ENCODE measurements at places on chromosomes 16 and 17. TPM values are rescaled to one million over a fixed set of nuclear protein-coding genes. Genes with fewer than 3 reads are reported as not detected.

GRCh38 chr17:30219315-30219714, 16.2 kb downstream of the SLC6A4 start:
- no peaks in the 10 kb centered on the region for H3K4me1 ChIP-seq
- H3K27me3 ChIP-seq: no peaks in the 10 kb centered on the region
- DNase-seq: no peak
- H3K27ac ChIP-seq: no peak overlapping the region

The TPPP3 gene
- polyA plus RNA-seq: 0.78 TPM

DNA sequence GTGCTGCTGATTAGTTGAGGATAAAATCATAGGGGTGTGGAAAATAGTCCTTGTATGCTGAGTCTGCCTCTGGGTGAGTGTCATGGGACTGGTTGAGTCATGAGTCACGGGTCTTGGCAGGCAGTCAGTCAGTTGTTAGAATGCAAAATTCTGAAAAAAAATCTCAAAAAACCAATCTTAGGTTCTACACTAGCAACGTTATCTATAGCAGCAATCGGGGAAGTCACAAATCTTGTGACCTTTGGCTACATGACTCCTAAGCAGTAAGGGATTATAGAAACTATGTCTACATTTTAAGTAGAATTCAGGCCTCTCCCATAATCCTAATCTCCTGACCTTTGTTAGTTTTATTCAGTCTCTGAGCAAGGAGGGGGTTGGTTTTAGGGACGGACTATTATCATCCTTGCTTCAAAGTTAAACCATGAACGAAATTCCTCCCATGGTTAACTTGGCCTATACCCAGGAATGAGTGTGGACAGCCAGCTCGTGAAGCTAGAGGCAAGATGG, 18.0 kb upstream of the PMFBP1 start:
- no peaks in the 10 kb centered on the region for H3K27me3 ChIP-seq
- no peaks in the 10 kb centered on the region for H3K4me1 ChIP-seq
- H3K36me3 ChIP-seq: no peaks in the 10 kb centered on the region
- no peak overlapping the region for H3K27ac ChIP-seq
- no peak overlapping the region for H3K4me3 ChIP-seq

DNA sequence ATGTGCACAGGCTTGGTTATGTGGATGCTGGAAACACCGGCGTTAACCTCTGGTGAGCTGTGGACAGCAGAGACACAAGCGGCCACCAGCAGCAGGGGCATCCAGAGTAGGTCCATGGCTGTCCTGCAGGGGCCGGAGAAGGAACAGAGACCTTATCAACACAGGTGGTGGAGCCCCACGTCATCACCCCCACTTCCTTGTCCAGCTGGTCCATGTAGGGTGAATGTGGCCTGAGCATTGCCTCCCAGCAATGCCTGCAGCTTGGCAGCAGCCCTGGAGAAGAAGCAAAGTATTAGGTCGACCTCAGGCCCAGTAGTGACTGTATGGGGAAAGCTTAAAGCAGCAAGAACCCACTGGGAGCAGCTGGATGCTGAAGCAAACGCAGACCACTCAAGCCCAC, 5.4 kb downstream of the PDILT start:
- no peaks in the 10 kb centered on the region for H3K36me3 ChIP-seq
- no peak for DNase-seq
- no peak overlapping the region for H3K27ac ChIP-seq
- no peaks in the 10 kb centered on the region for H3K4me1 ChIP-seq
- no peaks in the 10 kb centered on the region for H3K27me3 ChIP-seq

The RHBDL3 gene
- polyA plus RNA-seq: not detected

DNA sequence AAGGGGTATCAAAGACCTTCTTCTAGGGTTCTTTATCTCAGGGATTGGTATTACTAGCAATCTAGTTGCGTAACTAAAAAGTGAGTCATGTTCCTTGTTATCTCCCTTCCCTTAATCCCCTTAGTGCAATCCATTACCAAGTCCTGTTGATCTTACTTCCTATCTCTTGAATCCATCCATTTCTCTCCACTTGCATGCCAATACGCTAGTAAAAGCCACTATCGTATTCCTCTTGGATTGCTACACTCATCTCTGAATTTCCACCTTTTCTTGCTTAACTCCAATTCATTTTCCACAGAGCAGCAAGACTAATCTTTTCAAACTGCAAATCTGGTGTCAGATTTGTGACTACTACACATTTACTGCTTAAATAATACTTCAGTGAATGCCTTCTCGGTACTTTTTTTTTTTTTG, 1.8 kb upstream of the ADAT1 start:
- peaks cover 47% of the 10 kb centered on the region for H3K4me1 ChIP-seq
- peaks cover 16% of the 10 kb centered on the region for H3K27me3 ChIP-seq
- peak overlapping the region; percentile 21 for H3K4me3 ChIP-seq

DNA sequence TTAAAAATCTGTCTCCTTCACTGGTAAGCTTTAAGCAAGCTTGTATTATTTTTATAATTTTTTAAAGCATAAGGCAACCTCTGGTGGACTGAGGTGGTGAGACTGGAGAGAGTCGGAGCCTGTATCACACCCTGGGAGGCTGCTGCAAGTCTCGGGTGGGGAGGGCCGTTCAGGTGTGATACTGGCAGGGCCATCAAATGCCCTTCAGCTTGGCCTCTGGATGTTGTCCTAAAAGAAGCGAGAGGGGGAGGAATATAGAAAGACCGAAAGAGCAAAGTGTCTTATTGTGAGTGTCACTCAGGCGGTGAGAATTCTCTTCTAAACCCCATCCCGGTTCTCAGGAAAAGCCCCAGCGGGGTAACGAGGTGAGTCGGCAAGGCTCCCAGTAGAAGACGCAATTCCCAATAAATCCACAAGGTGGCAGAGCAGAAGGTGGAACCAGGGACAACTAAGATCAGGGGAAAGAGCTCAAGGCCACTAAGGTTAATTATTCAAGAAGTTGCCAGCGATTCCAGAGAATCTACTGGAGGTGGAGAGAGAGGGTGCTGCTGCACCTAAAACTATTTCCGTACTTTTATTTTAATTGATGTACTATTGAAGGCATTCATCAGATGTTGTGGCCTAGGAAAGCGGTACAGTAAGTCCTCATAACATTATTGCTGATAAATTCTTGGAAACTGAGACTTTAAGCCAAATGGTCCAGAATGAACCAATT, 14.1 kb downstream of the C17orf67 start:
- peaks cover 4% of the 10 kb centered on the region for H3K36me3 ChIP-seq
- H3K27ac ChIP-seq: no peak overlapping the region
- DNase-seq: peak; percentile 62

- peaks cover 61% of the 10 kb centered on the region for H3K4me1 ChIP-seq
- H3K27me3 ChIP-seq: peaks cover 5% of the 10 kb centered on the region
- no peaks in the 10 kb centered on the region for H3K36me3 ChIP-seq
- H3K27ac ChIP-seq: peak overlapping the region; percentile 20
- H3K4me3 ChIP-seq: peak overlapping the region; percentile 6
Observed at GRCh38 chr16:50169555-50170096, 16.5 kb downstream of the TENT4B start.

- no peaks in the 10 kb centered on the region for H3K36me3 ChIP-seq
- H3K27ac ChIP-seq: no peak overlapping the region
- no peak for DNase-seq
Observed at GRCh38 chr17:9725575-9725974, 65.8 kb downstream of the DHRS7C start.

The KRT37 gene
- polyA plus RNA-seq: not detected

GRCh38 chr17:36459601-36460000, 26.9 kb upstream of the ZNHIT3 start:
- H3K36me3 ChIP-seq: no peaks in the 10 kb centered on the region
- no peaks in the 10 kb centered on the region for H3K4me1 ChIP-seq
- no peak for DNase-seq
- no peak overlapping the region for H3K27ac ChIP-seq

GRCh38 chr17:10318535-10318934, 54.3 kb downstream of the MYH13 start:
- peaks cover 3% of the 10 kb centered on the region for H3K27me3 ChIP-seq
- H3K4me1 ChIP-seq: no peaks in the 10 kb centered on the region
- no peaks in the 10 kb centered on the region for H3K36me3 ChIP-seq
- H3K27ac ChIP-seq: no peak overlapping the region
- H3K4me3 ChIP-seq: no peak overlapping the region
- no peak for DNase-seq

DNA sequence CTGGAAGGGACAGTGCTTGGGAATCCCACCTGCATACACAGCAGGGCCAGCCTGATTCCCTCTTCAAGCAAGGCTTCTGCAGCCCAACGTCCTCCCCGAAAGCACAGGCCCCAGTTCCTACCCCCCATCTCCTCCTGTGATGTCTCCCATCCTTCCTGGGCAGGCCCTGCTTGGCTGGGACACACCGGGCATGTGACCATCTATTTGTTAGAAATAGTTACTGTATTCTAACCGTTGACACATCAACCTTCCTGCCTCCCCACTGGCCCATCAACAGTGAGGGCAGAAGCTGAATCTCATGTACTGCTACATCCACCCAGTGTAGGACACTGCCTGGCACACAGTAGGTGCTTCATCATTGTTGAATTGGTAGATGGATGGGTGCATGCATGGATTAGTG, 10.7 kb downstream of the PRR29 start:
- no peaks in the 10 kb centered on the region for H3K27me3 ChIP-seq
- no peak overlapping the region for H3K4me3 ChIP-seq
- peak overlapping the region; percentile 75 for H3K27ac ChIP-seq

DNA sequence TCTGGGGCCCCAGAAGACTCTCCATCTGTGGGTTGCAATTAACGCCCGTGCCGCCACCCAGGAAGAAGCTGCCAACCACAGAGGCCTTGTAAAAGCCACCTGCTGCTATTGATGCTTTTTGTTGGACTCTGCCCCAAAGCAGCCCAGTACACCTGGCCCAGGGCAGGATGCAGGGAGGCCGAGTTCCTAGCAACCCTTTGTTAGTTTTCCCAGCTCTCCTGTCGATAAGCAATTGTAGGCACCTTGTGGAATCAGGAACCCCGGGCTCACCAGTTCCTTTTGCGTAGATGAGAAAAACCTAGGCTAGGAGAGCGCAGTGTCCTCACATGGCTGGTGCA, 103.3 kb downstream of the ABCC6 start:
- peak overlapping the region; percentile 46 for H3K27ac ChIP-seq
- no peak for DNase-seq
- no peak overlapping the region for H3K4me3 ChIP-seq

DNA sequence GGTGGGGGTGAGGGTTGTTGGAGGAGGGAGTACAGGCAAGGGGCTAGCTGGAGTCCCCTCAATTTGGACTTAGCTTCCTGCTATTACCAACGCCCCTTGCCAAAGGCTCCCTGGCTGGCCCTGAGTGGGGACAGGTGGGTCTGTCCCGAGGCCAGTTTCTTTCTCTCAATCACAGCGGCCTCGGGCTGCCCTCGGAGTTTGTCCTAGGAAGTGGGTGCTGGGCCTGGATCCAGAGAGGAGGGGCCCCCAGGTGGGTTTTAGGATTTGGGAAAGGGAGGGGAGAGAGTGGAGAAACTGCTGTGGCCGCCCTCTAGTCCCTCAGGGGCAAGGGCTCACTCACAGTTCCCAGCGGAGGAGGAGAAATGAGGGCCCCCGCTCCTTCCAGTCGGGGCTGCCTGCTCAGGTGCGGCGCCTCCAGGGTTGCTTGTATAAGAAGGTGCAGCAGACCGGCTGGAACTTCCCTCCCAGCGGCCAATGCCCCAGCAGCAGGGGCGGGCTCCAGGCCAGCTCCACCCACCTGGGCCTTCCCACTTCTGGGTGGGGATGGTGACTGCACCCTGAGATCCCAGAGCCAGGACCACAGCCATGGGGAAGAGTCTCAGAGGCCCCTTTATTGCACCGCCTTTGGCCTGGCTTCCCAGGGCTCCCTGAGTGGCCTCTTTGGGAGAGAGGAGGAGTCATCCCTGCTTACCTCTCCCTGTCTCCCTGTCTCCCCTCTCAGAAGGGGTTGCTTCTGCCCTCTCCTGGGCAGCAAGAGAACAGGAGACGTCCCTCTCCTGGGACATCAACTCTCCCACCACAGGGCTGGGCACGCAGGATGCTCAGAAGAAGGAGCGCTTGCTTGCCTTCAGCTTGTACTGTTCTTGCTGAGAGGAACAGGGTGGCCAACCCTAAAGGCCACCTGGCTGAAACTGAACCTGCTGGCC, 112.0 kb upstream of the SMURF2 start:
- H3K4me1 ChIP-seq: peaks cover 17% of the 10 kb centered on the region
- no peak overlapping the region for H3K4me3 ChIP-seq
- H3K27me3 ChIP-seq: peaks cover 5% of the 10 kb centered on the region
- DNase-seq: no peak
- H3K36me3 ChIP-seq: no peaks in the 10 kb centered on the region

DNA sequence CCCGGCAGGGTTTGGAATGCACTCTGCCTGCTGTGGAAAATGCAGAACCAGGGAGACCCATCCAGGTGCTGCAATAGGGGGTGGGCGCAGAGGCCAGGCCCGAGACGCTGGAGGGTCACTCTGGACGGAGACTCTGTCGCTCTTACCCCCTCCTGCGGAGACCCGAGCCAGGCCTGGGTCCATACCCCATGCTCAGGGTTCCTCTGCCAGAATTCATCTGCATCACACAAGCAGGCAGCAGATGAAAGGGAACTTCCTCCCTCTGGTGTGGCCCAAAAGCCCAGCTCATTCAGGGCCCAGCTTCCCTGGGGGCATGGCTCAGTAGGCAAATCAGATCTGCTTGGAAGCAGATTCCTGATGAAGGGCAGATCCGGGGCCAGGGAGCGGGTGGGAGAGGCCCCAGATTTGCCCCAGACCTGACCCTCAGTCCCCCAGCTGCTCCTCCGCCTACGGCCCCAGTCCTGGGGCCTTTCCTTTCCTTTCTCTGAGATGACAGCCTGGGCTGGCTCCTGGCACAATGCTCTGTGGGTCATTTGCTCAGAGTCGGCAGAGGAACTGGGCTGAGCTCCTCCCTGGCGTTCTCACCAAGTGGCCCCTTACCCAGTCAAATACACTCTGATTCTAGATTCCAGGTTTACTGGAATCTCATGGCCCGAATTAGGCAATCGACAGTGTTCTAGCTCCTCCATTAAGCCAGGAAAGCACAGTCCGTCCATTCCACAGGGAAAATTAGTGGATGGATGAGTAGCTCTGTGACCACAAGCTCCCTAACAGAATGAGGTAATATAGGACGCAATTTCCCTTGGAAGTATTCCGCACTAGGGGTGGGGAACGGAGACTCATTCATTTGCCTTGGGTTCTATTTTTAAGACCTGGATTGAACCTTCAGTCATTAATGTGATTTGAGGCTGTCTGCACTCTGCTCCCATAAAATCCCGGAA, 19.1 kb upstream of the RASD1 start:
- H3K4me1 ChIP-seq: no peaks in the 10 kb centered on the region
- H3K27ac ChIP-seq: no peak overlapping the region
- H3K36me3 ChIP-seq: no peaks in the 10 kb centered on the region
- DNase-seq: no peak

DNA sequence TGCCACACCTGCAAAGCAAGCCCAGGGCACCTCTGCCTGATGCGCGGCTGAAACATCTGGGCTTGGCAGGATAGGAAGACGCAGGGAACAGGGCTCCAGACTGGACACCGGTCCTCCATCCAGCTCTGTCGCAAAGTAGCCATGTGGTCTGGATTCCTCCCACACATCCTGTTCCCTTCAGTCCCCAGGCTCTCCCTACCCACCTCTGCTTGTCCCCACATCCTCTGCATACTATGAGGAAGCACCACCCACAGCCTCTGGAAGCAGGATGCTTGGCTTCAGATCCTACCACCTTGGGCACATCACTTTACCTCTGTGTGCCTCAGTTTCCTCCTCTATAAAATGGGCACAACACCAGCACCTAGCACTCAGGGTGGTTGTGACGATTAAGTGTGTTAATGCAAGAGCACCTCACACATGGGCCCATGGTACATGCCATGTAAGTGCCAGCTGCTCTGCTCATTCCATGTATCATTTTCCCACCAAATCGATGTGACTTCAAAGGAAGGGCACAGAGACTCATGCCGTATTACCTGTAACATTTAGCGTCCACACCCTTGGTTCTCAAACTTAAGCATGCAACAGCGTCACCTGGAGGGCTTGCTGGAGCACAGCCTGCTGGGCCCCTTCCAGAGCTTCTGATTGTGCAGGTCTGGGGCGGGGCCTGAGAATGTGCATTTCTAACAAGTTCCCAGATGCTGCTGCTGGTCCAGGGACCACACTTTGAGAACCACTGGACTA, 138.6 kb upstream of the SDK2 start:
- no peak overlapping the region for H3K4me3 ChIP-seq
- no peaks in the 10 kb centered on the region for H3K36me3 ChIP-seq
- no peak overlapping the region for H3K27ac ChIP-seq
